Gastrocnemius medialis (tissue), 4 donors: ENCODE measurements at places on chromosomes 1 and 21. TPM values are rescaled to one million over a fixed set of nuclear protein-coding genes. Genes with fewer than 3 reads are reported as not detected.

ADGRL4 gene
- total RNA-seq, result 13.4 TPM

WNT9A gene
- 29.4 TPM for total RNA-seq

RGS16 gene
- 0.41 TPM for total RNA-seq

FMN2 gene
- total RNA-seq, result not detected

ZSWIM5 gene
- 0.53 TPM for total RNA-seq

CFHR1 gene
- not detected for total RNA-seq

TRIM63 gene
- total RNA-seq, result 1,770 TPM

MAGOH gene
- 34.3 TPM for total RNA-seq

EDN2 gene
- not detected for total RNA-seq

BTBD19 gene
- total RNA-seq, result 1.4 TPM

LYPD8 gene
- not detected for total RNA-seq

FCGR1A gene
- total RNA-seq, result not detected

FCRL5 gene
- not detected for total RNA-seq

SLC2A5 gene
- 34.4 TPM for total RNA-seq

PLPPR4 gene
- total RNA-seq, result 0.27 TPM

DDAH1 gene
- total RNA-seq, result 28.7 TPM

ATAD3B gene
- total RNA-seq, result 7.1 TPM

- H3K27ac ChIP-seq, result no peak overlapping the region
- no peaks in the 10 kb centered on the region for H3K27me3 ChIP-seq
- DNase-seq, result peak; percentile 35
- no peak overlapping the region for H3K4me3 ChIP-seq
- no peaks in the 10 kb centered on the region for H3K4me1 ChIP-seq
- no peaks in the 10 kb centered on the region for H3K36me3 ChIP-seq
Observed at GRCh38 chr1:173527151-173527826, 50.2 kb downstream of the PRDX6 start.

GRCh38 chr1:2494323-2494693 lies 18.2 kb downstream of the PLCH2 start:
- H3K4me3 ChIP-seq, result no peak overlapping the region
- H3K27me3 ChIP-seq, result peaks cover 16% of the 10 kb centered on the region
- DNase-seq, result no peak
- H3K27ac ChIP-seq, result no peak overlapping the region

- DNase-seq, result no peak
- H3K4me3 ChIP-seq, result no peak overlapping the region
- no peak overlapping the region for H3K27ac ChIP-seq
- H3K36me3 ChIP-seq, result no peaks in the 10 kb centered on the region
Observed at GRCh38 chr1:194361374-194362131, 1175.1 kb upstream of the B3GALT2 start.

GRCh38 chr1:94805912-94806311 lies 14.2 kb upstream of the SLC44A3 start:
- no peak overlapping the region for H3K4me3 ChIP-seq
- H3K36me3 ChIP-seq, result no peaks in the 10 kb centered on the region
- no peak for DNase-seq
- no peak overlapping the region for H3K27ac ChIP-seq

GRCh38 chr1:175376194-175376593 lies 183.6 kb upstream of the KIAA0040 start:
- no peak overlapping the region for H3K27ac ChIP-seq
- DNase-seq, result no peak
- no peak overlapping the region for H3K4me3 ChIP-seq
- no peaks in the 10 kb centered on the region for H3K36me3 ChIP-seq
- H3K27me3 ChIP-seq, result no peaks in the 10 kb centered on the region

GRCh38 chr1:78401148-78401547 lies 89.6 kb upstream of the PTGFR start:
- no peaks in the 10 kb centered on the region for H3K36me3 ChIP-seq
- DNase-seq, result no peak
- no peak overlapping the region for H3K27ac ChIP-seq

- peaks cover 20% of the 10 kb centered on the region for H3K4me1 ChIP-seq
- no peaks in the 10 kb centered on the region for H3K36me3 ChIP-seq
- no peak overlapping the region for H3K4me3 ChIP-seq
Observed at GRCh38 chr1:213017447-213018273, 2.0 kb upstream of the ANGEL2 start.

DNA sequence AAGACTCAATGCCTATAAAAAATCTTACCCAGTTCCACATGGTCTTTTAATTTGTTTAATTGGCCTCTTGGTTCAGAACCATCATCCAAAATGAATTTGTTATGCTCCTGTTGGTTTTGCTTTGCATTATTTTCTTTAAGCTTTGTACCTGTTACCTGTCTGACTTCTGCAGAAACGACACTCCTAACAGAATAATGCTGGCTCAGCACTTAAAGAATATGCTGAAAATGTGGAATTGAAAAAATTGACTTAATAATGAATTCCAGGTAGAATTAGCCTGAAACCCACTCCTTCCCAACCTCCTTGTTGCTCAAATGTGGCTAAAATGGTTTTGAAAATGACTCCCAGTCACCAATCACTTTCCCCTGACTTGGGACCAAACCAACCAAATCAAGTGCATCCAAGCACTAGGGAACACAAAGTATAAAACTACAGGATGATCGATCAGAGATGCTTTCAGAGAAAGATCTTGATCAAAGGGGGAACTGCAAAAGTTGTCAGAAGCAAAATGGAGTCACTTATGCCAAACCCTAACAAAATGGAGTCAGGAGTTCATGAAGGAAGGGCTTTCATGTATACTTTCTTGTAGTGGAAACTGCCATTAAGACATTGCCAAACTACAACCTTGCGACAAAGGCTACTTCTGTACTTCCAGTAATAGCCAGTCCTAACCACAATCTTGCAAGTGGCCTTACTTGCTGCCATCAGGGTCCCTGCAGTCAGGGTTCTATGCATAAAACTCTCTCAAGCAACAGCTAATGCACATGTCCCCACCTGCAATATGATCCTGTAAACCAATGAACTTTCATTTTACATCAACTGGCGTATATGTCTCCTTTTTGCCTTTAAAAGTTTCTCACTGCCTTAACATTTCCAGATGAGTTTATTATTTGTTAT lies 5.4 kb downstream of the GBP7 start:
- no peak overlapping the region for H3K27ac ChIP-seq
- H3K4me3 ChIP-seq, result no peak overlapping the region
- DNase-seq, result no peak
- no peaks in the 10 kb centered on the region for H3K4me1 ChIP-seq
- H3K36me3 ChIP-seq, result no peaks in the 10 kb centered on the region

- H3K4me3 ChIP-seq, result no peak overlapping the region
- H3K27me3 ChIP-seq, result peaks cover 12% of the 10 kb centered on the region
- no peak overlapping the region for H3K27ac ChIP-seq
Observed at GRCh38 chr1:154351363-154352068, 26.2 kb downstream of the ATP8B2 start.

- no peak overlapping the region for H3K27ac ChIP-seq
- H3K4me3 ChIP-seq, result no peak overlapping the region
- H3K36me3 ChIP-seq, result no peaks in the 10 kb centered on the region
Observed at GRCh38 chr1:167202049-167202448, 18.6 kb upstream of the POU2F1 start.

DNA sequence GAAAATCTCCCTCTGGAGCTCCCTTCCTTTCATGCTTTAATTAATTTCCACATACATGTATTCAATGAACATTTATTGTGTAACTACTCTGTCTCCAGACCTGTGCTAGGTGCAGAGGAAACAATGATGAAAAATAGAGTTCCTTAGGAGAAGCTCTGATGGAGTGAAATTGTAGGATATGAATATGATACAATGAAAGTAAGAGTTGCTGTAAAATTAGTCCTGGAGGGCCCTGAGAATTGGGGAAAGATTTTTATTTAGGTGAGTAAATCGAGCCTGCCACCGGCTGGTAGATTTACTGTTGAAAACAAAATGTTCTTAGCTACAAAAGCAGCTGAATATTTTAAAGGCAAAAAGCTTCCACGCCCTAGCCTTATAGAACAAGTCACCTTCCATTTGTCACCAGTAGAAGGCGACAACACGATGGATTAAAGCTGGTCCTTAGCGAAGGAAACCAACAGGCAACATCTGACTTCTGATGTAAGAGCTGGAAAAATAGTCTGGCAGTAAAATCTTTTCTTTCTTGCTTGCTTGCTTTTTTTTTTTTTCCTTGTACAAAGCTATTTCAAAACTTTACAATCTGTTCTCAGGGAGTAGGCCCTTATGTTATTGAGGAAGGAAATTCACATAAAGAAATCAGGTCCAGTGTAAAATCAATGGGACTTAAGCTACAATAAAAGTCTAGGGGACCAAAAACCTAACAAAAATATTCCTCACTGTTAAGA lies 82.0 kb upstream of the ROR1 start:
- no peak overlapping the region for H3K27ac ChIP-seq
- peaks cover 5% of the 10 kb centered on the region for H3K4me1 ChIP-seq
- no peak overlapping the region for H3K4me3 ChIP-seq
- H3K27me3 ChIP-seq, result no peaks in the 10 kb centered on the region
- DNase-seq, result peak; percentile 50

DNA sequence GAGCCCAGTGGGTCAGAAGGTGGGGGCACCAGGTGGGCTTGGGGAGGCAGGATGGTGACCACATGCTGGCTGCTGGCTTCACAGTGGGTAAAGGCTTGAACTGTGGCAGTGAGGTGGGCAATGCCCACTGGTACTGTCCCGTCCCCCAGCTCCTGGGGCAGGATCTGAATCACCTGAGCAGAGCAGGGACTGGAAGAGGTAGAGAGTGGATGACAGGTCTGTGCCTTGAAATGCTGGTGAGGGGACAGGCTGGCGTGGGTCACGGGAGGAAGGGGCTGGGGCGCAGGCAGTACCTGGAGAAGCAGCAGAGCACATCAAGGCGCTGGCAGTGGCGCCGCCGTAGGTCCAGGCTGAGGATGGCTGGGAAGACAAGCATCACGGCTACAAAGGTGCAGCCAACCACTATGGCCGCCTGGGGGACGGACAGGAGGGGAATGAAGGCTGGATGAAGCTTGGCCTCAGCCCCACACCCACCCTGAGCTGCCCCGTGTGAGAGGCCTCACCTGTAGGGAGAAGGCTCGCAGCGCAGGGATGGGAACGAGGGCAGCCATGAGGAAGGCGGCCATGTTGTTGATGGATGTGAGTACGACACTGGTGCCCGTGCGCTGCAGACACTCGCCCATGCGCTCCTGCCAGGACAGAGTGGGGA lies 14.9 kb downstream of the PTCH2 start:
- H3K4me3 ChIP-seq, result no peak overlapping the region
- no peaks in the 10 kb centered on the region for H3K36me3 ChIP-seq
- no peaks in the 10 kb centered on the region for H3K4me1 ChIP-seq
- no peak overlapping the region for H3K27ac ChIP-seq
- DNase-seq, result no peak

- no peaks in the 10 kb centered on the region for H3K4me1 ChIP-seq
- no peak overlapping the region for H3K4me3 ChIP-seq
- H3K27me3 ChIP-seq, result no peaks in the 10 kb centered on the region
- H3K36me3 ChIP-seq, result peaks cover 89% of the 10 kb centered on the region
- H3K27ac ChIP-seq, result no peak overlapping the region
Observed at GRCh38 chr1:112666946-112667345, 7.5 kb upstream of the MOV10 start.

GRCh38 chr21:36589352-36589971 lies 109.5 kb upstream of the SIM2 start:
- no peak overlapping the region for H3K27ac ChIP-seq
- H3K36me3 ChIP-seq, result no peaks in the 10 kb centered on the region
- H3K4me3 ChIP-seq, result no peak overlapping the region
- no peaks in the 10 kb centered on the region for H3K4me1 ChIP-seq
- no peaks in the 10 kb centered on the region for H3K27me3 ChIP-seq

DNA sequence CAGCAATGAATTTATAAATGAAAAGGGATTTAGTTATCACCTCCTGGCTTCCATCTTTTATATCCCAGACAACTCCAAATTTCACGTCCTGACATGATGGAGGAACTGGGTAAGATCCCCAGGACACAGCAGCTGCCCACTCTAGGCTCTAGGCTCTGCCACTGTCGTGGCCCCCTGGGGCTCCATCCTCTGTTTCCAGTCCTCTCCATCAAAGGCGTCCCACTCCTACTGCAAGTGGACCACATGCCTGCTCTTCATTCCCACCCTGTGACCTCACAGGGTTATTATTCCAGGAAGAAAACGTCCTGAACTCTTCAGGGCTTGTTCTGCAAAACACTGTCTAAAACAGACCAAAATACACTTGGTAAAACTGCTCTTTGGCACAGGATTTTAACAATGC lies 11.9 kb downstream of the URB1 start:
- H3K36me3 ChIP-seq, result peaks cover 49% of the 10 kb centered on the region
- DNase-seq, result no peak
- H3K4me1 ChIP-seq, result no peaks in the 10 kb centered on the region
- H3K27me3 ChIP-seq, result no peaks in the 10 kb centered on the region
- H3K4me3 ChIP-seq, result no peak overlapping the region

- no peak overlapping the region for H3K4me3 ChIP-seq
- peak; percentile 91 for DNase-seq
- peaks cover 60% of the 10 kb centered on the region for H3K4me1 ChIP-seq
- peak overlapping the region; percentile 95 for H3K27ac ChIP-seq
- H3K36me3 ChIP-seq, result no peaks in the 10 kb centered on the region
Observed at GRCh38 chr1:117685936-117686806, 80.3 kb downstream of the TENT5C start.

DNA sequence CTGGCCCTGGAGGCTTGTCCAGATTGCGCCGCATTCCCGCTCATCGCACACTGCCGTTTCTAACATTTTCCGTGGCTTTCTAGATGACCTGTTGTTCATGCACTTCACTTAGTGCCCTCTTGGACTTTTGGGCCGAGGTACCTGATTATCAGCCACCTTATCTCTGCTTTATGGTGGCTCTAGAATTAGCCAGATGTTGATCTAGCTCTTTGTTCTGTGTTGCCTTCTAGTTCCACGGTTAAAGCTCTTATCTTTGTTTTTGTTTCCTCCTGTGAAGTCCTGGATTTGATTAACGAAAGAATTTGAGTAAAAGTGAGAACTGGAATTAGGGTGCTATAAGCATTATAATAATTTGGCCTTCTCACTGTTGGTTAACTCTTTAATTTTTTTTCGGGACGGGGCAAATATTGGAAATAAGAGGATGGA lies 945 bp downstream of the RNPEP start:
- H3K27ac ChIP-seq, result peak overlapping the region; percentile 88
- H3K36me3 ChIP-seq, result no peaks in the 10 kb centered on the region
- H3K4me1 ChIP-seq, result peaks cover 14% of the 10 kb centered on the region
- DNase-seq, result no peak
- no peaks in the 10 kb centered on the region for H3K27me3 ChIP-seq

DNA sequence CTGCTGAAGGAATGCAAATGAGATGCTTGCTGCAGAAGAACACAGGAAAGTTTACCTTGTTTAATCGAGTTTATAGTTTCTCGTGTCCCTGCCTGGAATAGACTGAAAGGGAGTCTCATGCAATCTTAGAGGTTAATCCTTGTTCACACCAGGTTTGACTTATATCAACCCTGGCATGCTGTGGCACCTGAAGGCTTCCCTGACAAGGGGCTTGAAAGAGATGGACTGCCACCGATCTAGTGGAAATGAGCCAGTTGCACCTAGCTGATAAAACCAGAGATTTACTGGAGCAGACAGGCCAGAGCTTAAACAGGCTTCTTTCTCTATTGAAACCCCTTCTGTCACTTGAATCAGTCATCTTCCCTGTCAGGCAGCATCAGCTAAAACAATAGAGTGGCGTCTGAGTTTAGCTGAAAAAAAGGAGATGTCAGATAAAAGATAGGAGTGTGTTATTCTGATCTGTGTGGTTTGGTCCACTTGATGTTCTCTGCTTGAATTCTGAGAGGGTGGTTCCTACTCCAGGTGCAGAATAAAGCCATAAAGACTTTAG lies 349.7 kb downstream of the RWDD3 start:
- H3K27ac ChIP-seq, result no peak overlapping the region
- no peak for DNase-seq
- no peaks in the 10 kb centered on the region for H3K36me3 ChIP-seq
- no peaks in the 10 kb centered on the region for H3K4me1 ChIP-seq
- H3K27me3 ChIP-seq, result no peaks in the 10 kb centered on the region

GRCh38 chr1:31694069-31694963 lies 9.5 kb downstream of the COL16A1 start:
- no peak overlapping the region for H3K27ac ChIP-seq
- no peak overlapping the region for H3K4me3 ChIP-seq
- no peaks in the 10 kb centered on the region for H3K36me3 ChIP-seq
- no peaks in the 10 kb centered on the region for H3K27me3 ChIP-seq
